AG08396 (cell line): ENCODE measurements at places on chromosomes 7 and 10.

- no peak for DNase-seq
Observed at GRCh38 chr10:117675514-117676055, 133.0 kb downstream of the EMX2 start.

- DNase-seq = no peak
Observed at GRCh38 chr10:62638062-62638477, 166.4 kb upstream of the ADO start.

DNA sequence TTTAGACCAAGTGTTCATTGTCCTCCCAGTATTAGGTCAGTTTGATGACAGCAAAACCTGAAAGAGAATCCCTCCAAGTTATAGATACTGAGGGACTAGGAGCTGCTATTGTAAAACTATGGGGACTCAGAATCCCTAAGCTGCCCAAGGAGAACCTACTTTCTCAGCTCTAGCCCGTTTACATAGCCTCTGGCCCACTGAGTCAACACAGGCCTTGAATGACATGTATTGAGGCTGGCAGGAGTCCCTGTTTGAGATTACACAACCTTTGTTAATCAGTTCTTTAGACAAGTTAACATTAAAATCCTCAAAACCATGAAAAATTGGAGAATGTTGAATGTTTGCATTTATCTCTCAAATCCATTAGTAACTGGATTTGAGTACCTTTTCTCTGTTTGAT lies 1079.0 kb downstream of the KCNMA1 start:
- DNase-seq = no peak

DNA sequence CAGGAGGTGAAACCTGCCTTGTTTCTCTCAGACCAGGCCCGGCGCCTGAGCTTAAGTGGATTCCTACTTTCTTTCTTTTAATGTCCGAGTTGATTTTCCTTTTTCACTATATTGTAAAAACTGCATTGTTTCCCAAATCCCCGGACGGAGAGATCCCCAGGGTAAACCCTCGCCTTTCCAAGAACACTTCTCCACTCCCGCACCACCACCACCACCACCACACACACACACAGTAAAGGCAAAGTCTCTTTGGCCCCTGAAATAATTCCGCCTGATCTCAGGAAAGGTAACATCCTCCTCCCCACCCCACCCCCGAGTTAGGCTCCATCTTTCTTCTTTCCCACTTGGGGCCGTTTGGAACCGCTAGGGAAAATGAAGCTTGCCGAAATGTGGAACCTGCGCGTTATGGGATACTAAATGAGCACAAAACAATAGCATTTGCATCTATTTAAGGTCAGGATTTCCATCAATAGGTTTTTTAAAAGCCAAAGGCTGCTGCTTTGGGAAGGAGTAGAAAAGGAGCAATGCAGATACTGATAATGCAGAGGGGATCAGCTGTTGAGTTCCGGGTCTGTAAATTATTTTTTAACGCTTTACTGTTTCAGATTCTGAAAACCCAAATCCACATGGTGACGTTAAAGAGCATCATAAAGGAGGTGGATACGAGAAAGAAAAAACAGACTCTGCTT lies 2.5 kb downstream of the HPSE2 start:
- DNase-seq = no peak

DNA sequence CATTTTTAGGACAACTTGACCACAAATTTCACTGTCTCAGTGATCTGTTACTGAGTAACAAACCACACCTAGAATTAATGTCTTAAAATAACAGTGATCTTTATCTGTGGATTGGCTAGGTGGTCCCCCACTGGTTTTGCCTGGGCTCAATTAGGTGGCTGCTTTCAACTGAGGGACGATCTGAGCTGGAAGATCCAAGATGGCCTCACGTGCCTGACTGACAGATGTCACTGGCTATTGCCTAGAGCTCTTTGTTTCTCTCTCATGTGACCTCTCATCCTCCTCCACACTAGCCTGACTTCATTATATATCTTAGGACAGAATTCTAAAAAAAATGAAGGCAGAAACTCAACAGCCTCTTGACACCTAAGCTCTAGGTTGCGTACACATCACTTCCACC lies 59.7 kb downstream of the HACD1 start:
- no peak for DNase-seq
